Nephron progenitor cell (in vitro differentiated cells): ENCODE measurements at places on chromosomes 12 and 14.

- no peak overlapping the region for H3K27ac ChIP-seq
- peaks cover 32% of the 10 kb centered on the region for H3K4me1 ChIP-seq
- peaks cover 5% of the 10 kb centered on the region for H3K36me3 ChIP-seq
Observed at GRCh38 chr14:90559811-90560492, 163.1 kb downstream of the CALM1 start.

- no peak overlapping the region for H3K4me3 ChIP-seq
- H3K27ac ChIP-seq = no peak overlapping the region
- H3K4me1 ChIP-seq = peaks cover 6% of the 10 kb centered on the region
- peaks cover 41% of the 10 kb centered on the region for H3K36me3 ChIP-seq
- no peaks in the 10 kb centered on the region for H3K27me3 ChIP-seq
Observed at GRCh38 chr12:45183246-45183645, 32.6 kb upstream of the ANO6 start.

- H3K36me3 ChIP-seq = peaks cover 26% of the 10 kb centered on the region
- H3K27me3 ChIP-seq = peaks cover 35% of the 10 kb centered on the region
- DNase-seq = peak; percentile 85
- H3K4me1 ChIP-seq = peaks cover 44% of the 10 kb centered on the region
- H3K27ac ChIP-seq = no peak overlapping the region
- peak overlapping the region; percentile 83 for H3K4me3 ChIP-seq
Observed at GRCh38 chr12:93571365-93571924, 1.0 kb upstream of the SOCS2 start.

DNA sequence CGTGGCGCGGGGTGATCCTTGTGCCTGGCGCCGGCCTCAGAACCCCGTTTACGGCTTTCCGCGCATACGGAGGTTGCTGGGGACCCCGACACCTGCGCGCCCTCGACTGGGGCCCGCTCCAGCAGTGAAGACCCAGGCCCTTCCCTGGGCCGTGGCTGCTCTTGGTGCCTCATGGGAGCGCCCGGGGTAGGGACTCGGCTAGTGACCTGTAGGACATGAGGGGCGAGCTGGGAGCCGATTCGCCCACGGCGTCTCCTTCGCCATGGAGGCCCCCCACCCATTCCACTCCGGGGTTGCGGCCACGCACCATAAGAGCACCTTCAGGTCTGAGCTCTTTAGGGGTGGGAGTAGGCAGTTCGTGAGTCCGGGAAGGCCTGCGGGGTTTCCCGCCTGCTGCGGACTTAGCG is 14.2 kb upstream of the PAX9 start:
- no peak for DNase-seq
- peaks cover 98% of the 10 kb centered on the region for H3K27me3 ChIP-seq
- no peak overlapping the region for H3K27ac ChIP-seq
- peak overlapping the region; percentile 83 for H3K4me3 ChIP-seq

- H3K4me3 ChIP-seq = no peak overlapping the region
- H3K27me3 ChIP-seq = peaks cover 3% of the 10 kb centered on the region
- H3K36me3 ChIP-seq = no peaks in the 10 kb centered on the region
- H3K27ac ChIP-seq = peak overlapping the region; percentile 23
Observed at GRCh38 chr12:93361151-93361919, 16.4 kb upstream of the NUDT4 start.

DNA sequence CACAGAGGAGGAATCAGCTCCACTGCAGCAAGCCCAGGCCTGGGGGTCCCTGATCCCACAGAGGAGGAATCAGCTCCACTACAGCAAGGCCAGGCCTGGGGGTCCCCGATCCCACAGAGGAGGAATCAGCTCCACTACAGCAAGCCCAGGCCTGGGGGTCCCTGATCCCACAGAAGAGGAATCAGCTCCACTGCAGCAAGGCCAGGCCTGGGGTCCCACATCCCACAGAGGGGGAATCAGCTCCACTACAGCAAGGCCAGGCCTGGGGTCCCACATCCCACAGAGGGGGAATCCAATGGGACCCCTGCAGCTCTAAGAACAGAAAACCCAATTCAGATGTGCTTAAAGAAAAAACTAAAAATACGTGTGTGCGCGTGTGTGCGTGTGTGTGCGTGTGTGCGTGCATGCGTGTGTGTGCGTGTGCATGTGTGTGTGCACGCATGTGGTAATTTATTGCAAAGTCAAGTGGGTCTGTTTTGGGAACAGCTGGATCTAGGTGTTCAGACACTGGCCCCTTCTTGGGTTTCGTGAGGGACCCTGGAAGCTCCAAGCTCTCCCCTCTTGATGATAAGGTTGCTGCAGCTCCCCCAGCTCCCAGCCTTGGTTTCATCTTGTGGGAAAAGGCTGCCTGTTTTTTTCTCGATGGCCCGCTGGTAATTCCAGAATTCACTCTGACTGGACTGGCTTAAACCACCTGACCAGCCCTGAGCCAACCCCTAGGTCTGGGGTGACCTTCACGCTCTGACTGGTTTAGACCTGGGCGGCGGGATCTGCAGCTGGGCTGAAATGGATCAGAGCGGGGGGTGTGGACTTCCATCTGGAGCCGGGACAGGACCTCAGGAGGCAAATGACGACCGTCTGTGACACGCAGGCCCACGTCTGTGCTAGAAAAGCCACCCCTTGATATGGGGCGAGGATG is 47.1 kb downstream of the GALNT9 start:
- H3K4me1 ChIP-seq = peaks cover 73% of the 10 kb centered on the region
- no peak for DNase-seq
- no peaks in the 10 kb centered on the region for H3K36me3 ChIP-seq
- H3K27me3 ChIP-seq = peaks cover 38% of the 10 kb centered on the region
